ENCODE measurements at places on chromosomes 16 and 17.

DNA sequence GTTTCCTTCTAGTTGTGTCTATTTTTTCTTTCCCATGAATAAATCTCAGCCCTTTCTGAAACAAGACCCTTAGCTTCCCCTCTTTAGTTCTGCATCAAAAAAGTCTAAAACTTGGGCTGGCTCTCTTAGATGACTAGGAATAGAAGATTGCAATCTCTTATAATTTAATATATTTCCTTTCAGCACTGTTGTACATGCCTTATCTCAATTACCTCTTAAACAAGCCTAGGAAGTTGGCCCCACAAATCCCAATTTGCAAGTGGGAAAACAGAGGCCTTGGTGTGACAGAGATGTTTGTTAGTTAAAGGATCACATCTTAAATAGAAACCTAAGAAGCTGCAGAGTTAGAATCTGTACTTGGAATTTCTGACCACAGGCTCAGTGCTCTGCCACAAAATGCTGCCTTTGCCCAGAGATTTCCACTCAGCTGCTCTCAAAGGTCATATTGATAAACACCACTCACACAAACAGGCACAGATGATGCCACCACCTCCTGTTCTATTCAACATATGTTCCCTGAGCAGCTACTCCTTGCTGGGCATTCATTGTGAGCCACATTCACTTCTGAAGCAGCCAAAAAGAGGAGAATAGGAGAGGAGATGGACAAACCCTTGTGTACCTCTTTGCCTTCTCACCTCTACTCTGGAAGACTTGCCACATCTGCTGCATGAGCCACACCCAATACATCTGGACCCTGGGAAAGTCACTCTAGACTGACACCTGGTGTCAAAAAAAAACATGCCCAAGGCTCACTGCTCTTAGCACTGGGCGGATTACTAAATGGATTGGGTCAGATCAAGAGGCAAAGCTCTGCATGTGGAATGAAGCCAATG lies 5.5 kb downstream of the CCDC182 start:
- peak; percentile 62 for DNase-seq

GRCh38 chr16:1287982-1288670 lies 21.3 kb upstream of the UBE2I start:
- DNase-seq: no peak

- DNase-seq: no peak
Measured at GRCh38 chr17:44120851-44121605, 2.4 kb downstream of the HDAC5 start.

DNA sequence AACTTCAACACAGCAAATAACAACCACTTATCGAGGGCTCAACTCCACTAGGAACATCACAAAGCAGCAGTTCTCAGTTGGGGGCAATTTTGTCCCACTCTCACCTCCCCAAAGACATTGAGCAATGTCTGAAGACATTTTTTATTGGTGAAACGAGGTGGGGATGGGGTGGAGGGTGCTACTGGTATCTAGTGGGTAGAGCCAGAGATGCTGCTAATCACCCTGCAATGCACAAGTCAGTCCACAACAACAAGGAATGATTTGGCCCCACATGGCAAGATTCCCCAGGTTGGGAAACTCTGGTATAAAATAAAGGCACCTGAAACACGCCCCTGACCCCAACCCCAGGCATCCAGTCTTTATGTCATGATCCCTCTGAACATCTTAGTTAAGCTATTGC lies 33.3 kb downstream of the TLE7 start:
- DNase-seq: no peak

DNA sequence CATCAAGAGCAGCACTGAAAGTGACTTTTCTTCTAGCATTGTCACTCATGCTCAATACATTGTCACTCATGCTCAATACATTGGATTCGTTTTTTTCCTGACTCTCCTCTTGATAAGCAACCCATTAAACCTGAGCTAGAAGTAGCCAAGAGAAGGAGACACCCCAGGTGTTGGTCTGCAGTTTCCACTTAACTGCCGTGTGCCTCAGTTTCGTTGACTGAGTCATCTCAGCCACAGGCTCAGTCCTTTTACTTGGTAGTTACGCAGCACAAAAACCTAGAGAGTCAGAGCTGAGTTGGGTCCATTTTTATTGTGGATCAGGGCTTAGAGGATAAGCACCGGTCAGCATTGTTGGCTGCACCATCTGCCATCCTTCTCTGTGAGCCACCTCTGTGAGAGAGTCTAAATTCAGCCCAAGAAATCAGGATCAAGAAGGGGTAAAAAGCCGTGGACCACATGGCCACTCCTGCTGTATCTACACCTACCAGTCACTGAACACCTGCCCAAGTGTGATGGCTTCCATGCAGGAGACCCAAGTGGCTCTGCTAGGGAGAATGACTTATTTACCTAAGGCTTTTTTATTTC lies 11.3 kb downstream of the GINS2 start:
- no peak for DNase-seq

DNA sequence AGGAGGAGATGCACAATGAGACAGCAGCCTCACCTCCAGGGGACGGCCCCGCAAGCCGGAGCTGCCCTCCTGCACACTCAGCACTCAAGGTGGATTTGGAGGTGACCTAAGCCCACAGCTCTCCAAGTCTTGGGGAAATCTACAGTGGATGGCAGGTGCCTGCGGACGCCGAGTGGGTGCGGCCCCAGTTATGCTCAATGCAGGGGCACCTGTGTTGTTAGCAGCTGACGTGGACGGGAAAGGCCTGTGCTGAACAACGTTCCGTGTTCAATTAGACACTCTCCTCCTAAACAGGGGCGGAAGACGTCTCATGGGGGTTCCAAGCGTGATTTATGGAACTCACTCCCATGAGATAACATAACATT lies 22.0 kb upstream of the METRNL start:
- no peak for DNase-seq

GRCh38 chr16:52095471-52095870 lies 451.5 kb downstream of the TOX3 start:
- DNase-seq: no peak

DNA sequence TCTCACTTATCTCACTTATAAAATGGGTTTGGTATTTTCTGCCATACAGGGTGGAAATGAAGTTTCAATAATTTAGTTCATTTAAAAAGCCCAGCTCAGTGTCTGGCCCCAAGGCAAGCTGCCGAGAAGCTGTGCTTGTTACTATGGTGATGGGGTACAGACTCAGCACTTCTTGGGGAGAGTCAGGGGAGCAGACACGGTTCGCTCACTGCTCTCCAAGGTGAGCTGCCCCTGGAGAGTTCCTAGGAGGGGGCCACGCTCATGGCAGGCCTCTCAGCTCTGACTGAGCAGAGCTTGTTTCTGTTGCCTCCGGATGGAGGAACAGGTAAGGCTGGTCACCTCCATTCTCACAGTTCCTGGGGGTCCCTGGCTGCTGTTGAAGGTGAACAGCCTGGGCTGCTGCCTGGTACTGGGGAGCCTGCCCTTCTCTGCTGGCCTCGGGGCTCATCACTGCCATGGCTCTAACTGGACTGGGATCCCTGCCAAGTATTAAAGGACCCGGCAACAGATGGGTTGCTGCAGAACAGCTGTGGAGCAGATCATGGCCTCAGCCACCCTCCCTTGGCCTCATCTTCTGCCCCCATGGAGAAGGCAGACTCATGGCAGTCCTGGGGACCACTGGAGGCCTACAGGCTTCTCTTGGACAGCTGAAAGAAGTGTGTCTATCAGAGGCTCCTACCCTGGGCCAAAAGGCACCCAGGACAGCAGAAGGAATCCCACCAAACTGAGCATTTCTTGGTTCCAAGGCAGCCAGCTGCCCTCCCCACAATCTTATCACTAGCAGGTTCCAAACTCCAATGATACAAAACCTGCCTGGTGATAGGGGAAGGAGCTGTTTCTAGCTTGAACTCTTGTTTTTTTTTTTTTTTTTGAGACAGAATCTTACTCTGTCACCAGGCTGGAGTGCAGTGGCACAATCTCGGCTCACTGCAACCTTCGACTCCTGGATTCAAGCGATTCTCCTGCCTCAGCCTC lies 25.9 kb upstream of the SPATA32 start:
- no peak for DNase-seq

- DNase-seq: no peak
Measured at GRCh38 chr16:65316808-65317207, 194.9 kb upstream of the CDH11 start.

DNA sequence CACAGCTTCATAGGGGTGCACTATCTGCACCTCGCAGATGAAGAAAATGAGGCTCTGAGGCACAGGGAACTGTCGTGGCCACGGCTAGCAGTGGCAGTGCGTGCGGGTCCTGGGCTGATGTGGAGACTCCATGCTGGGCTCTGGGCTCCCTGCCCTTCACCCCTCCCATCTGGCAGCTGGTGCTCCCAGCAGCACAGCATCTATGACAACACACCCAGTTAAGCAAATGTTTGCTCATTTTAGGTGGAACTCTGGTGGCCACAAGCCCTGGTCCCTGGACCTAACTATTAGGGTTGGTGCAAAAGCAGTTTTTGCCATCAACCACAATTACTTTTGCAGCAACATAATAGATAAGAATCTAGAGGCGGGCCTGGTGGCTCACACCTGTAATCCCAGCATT lies 30.9 kb downstream of the IFT140 start:
- DNase-seq: no peak

GRCh38 chr16:3510416-3510815 lies 9.6 kb downstream of the CLUAP1 start:
- no peak for DNase-seq

Data from SK-MEL-5 (cell line).